ENCODE measurements at places on chromosomes 12 and 14.

DNA sequence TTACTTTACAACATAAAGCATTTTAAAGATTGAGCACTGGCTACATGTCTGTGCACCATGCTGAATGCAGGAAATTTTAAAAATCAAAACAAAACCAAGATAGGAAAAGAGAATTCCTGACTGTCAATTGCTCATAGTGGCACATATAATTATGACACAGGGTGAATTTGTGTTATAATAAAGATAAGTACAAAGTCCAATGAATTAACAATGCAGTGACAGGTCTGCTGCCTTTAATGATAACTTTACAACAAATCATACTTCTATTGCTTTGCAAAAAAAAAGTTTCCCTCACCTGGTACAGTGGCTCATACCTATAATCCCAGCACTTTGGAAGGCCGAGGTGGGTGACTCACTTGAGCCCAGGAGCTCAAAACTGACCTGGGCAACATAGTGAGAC is 93.8 kb upstream of the OSBPL8 start:
- DNase-seq, result no peak

GRCh38 chr12:62263966-62264365 is 3.8 kb downstream of the USP15 start:
- no peak for DNase-seq

DNA sequence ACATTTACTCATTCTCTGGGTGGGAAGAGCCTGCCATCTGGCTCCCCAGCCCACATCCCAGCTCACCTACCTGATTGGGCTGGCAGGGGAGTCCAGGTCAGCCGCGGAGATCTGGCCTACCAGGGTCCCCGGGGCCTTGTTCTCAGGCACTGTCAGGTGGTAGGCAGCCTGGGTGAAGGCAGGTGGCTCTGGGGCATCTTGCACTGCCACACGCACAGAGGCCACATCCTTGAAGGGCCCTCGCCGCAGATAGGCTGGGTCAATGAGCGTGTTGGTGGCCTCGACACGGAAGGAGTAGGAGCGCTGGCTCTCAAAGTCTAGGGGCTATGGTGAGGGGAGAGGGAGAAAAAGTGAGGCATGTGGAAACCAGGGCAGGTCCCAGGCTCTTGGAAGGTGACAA is 3.9 kb downstream of the CDH24 start:
- no peak for DNase-seq

DNA sequence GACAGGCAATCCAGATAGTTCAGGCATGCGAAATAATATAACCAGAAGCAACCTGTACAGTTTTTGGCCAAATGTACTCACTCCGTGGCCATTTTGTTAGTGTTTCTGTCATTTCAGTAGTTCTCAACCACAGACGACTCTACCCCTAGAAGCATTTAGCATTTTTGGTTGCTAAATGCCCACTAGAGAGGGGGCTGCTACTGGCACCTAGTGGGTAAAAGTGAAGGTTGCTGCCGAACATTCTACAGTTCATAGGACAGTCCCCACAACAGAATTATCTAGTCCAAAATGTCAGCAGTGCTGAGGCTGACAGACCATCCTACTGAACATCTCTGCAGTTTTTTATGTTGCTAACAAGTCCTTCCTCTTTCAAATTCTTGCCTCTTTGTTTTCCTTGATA is 107.4 kb downstream of the TSHR start:
- DNase-seq, result no peak

DNA sequence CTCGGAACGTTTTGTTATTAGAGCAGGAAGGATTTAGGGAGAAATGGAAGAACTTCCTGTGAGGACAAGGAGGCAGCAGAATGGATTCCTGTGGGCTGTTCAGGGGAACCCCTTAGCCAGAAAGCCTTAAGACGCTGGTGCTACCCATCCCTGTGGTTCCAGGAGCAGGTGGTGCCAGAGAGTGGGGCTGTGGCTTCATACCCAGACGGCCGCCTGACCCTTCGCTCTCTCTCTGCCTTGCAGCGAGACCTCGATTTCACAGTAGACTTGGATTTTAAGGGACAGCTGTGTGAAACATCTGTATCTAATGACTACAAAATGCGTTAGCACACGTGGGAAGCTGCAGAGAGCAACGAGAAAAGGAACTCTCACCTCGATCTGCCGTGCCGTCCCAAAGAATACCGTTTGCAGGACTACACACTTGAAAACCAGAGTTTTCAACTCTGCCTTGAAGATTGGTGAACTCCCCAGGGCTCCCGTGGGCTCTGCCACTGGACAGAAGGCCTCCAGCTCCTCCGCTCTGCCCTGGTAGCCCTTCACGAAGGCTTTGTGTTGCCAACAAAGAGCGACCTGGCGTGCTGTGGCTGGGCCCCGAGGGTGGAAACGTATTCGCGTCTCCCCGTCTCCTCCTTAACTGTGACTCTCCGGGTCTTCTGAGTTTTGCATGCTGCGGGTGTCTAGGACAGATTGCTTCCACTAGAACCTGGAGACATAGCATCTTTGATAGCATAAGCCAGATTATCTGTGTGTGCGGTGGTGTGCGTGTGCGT is 102.0 kb downstream of the PRMT8 start:
- DNase-seq, result no peak

DNA sequence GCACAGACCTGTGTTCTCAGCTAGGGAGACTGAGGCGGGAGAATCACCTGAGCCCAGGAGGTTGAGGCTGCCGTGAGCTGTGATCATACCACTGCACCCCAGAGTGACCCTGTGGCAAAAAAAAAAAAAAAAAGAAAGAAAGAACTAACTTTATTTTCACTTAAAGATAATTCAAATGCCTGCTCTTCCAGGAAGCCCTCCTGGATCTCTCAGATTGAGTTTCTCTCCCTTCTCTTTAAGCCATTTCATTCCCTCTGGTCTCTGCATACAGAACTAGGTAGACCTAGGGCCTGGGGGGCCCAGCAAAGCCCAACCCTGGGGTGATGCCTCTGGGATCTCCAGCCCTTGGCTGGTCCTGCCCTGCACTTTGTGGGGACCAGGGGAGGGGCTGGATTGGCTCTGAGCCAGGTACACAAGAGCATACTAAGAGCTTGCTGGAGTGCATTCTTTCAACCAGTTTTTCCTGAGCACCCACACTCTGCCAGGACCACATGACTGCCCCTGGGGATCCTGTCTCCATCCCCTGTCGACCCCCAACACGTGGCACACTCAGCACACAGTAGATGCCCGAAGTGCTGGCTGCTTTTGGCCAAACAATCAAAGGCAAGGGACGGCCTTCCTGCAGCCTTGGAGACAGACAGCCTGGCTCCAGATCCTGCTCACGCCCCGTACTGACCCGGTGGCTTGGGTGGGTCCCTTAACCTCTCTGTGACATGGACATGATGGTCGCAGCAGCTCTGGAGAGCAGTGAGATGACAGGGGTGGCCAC is 52.7 kb downstream of the CYP46A1 start:
- DNase-seq, result no peak

DNA sequence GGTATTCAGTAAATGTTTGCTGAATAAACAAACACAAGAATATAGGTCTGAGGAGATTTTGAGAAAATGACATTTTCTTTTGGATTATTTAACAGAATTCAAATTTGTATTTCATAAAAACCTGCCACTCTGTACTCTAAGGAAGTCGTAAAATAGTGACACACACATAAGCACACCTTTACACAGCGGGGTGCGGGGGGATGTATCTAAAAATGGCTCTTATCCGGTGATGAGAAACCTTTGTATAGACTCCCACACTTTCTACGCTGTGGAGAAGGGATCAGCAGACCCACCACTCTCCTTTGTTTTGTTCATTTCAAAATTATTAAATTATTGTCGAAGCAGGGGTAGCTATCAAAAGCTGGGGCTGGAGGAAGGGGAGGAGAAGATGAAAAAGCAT is 58.0 kb downstream of the PEBP1 start:
- DNase-seq, result no peak

DNA sequence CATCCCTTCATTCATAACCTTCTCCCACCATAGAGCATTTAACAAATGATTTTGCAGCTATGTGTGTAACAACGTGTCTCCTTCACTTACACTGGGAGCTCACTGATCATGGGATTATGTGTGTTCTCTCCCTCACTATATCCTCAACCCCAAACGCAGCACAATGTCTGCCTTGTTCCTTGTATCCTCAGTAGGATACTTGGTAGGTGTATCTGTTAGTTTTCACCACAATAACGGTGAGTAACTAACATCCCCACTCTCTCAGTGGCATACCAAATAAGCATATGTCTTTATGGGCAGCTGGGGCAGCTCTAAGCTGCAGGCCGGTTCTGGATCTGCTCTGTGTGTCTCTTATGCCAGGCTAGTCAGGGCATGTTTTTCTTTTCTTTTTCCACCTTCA is 166.7 kb upstream of the PWP1 start:
- DNase-seq, result no peak

DNA sequence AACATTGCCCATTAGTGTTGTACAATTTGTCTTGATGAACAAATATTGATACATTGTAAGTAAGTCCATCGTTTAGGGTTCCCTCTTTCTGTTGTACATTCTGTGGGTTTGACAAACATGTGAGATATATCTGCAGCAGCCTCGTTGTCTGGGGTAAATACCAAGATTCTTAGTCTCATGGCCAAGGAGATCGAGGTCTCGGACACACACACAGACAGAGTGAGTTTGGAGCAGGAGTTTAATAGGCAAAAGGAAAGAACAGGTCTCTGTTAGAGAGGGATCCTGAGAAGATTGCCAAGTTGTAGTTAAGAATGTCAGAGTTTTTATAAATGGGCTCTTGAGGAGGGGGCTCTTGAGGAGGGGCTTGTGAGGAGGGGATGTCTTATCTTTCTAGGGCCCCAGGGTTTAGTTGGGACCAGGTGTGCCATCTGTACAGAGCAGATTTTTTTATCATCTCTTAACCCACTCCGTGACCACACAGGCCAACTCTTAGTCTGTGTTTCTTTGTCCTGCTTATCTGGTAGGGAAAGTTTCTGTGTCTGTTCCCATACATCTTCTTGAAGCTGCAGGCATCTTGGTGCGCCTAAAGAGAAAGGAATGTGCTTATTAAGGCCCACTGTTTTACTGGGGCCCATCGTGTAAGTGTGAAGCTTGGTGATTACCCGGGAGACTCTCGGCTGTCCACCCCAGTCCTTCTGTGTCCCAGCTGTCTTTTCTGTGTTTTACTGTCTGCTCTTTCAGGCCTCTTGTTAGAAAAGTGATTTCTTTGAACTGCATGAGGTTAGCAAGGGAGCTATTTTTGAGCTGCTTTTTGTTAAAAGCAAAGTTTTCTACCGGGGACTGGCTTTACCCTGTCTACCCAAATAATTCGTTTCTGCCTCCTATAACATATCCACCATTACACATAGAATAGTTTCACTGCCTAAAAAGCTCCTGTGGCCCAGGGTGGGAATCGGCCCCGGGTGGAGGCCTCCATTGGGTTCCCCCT is 22.4 kb upstream of the CLEC2D start:
- no peak for DNase-seq

DNA sequence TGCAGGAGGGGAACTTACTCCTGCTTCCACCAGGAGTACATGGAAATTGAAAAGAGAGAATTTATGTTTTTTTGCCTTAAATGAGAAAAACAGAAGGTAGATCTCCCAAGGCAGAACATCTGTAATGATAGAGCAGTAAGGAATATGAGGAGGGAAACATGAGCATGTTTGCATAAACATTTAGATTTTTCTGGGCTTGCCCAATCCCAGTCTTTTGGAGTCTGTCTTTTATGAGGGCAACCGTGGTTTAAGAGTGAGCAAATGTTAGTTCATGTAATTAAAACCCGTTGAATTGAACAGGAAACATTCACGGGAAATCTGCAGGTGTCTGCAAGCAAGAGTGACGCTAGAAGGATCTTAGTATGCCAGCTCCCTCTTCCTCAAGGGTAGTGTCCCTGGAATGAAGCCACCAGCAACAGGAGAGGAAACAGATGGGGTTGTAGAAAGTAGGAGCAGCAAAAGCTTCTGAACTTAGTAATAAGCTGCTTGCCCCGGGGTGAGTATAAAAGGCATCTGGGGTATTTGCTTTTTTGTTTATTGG is 79.3 kb downstream of the ARF6 start:
- DNase-seq, result no peak

GRCh38 chr12:52543985-52544883 is 8.7 kb downstream of the KRT71 start:
- no peak for DNase-seq

DNA sequence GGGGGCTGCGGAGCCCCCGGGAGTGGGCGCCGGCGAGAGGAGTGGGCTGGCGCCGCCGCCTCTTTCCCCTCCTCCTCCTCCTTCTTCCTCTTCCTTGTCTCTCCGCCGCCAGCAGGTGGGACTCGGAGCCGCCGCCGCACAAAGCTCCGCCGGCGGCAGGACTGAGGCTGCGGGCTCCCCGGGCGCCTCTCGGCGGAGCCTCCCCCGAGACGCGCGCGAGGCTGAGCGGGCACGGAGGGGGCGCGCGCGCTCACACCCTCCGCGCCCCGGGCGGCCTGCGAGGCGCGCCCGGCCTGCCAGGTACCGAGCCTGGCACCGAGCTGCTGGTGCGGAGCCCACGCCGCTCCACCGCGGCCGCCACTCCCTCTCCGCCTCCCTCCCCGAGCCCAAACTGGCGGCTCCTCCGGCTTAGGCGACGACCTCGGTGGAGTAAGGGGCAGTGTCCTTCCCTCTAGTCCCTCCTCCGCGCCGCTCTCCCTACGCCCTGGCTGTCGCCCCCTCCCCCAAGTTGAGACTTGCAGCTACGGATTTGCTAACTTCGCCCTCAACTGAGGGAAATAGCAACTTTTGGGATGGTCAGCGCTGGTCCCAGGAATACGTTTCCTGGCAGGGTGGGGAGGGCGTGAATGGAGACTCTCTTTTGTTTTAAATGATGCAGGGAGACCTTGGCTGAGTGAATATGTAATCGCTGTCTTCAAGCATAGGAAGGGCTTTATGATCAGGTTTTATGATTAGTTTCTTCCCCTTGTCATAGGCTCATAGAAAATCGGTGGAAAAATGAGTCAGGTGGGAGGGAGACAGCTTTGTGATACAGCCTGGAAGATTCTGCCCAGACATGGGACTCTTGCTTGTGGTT is 199.5 kb upstream of the CAND1 start:
- no peak for DNase-seq

- DNase-seq, result no peak
Measured at GRCh38 chr14:65359503-65359902, 53.0 kb upstream of the FUT8 start.

DNA sequence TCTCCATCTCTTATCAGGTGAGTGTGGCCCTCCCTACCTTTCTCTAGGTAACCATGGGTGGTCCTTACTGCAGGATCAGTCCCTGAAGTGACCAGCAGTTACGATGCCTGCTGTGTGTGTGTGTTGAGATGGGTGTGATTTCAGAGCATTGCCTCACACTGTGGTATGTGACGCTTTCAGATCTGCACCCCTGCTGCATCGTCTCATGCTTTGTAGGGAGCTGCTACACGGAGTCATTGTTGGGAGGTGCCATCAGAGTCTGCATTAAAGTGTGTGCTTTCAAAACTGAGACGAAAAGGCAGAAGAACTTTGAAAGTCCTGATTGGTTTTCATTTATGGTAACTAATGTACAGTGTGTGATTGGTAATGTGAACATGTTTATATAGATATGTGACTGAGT is 150.5 kb downstream of the PELI2 start:
- DNase-seq, result no peak
